Daoy (cell line): ENCODE measurements at places on chromosomes 1 and 21.

DNA sequence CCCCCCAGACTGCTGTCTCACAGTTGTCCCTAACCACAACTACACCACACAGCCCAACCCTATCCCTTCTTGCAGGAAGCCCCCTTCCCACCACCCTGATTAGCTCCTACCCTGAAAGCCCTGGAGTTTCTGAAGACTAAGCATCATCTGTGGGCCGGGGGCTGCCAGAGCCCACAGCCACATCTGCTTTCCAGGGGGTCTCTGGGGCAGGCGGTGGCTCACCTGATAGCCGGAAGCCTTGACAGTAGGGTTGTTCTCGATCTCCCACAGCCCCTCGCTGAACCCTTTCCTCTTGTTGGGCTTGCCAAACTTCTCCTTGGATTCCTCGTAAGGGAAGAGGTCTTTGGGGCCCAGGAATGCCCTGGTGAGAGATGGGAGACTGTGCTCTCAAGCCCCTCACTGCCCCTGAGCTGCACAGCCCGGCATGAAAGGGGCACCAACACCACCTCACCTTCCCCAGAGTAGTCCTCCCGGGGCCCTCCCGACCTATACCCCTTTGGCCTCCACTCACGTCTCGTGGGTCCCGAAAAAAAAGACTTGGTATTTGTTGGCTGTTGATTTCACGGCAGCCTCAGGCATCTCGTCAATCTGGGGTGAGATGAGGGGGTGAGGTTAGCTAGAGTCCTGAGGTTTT lies 4.0 kb upstream of the MRPL24 start:
- DNase-seq: no peak

DNA sequence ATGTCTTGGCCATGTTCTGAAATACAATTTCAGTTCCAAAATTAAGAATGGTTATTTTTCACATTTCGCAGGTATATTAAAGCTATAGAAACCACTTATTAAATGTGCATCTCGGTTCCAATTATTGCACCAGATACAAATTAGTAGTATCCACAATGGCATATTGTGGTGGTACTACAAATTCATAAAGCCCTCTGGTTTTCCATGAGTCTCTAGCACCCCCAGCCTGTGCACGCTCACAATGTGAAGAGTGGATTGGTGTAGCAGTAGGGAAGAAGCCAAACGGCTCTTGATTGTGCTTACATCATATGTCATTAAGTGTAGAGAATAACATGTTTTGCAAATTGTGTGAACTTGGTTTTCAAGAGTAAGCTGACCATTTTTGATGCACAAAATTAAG lies 1.9 kb upstream of the BRINP3 start:
- DNase-seq: no peak

DNA sequence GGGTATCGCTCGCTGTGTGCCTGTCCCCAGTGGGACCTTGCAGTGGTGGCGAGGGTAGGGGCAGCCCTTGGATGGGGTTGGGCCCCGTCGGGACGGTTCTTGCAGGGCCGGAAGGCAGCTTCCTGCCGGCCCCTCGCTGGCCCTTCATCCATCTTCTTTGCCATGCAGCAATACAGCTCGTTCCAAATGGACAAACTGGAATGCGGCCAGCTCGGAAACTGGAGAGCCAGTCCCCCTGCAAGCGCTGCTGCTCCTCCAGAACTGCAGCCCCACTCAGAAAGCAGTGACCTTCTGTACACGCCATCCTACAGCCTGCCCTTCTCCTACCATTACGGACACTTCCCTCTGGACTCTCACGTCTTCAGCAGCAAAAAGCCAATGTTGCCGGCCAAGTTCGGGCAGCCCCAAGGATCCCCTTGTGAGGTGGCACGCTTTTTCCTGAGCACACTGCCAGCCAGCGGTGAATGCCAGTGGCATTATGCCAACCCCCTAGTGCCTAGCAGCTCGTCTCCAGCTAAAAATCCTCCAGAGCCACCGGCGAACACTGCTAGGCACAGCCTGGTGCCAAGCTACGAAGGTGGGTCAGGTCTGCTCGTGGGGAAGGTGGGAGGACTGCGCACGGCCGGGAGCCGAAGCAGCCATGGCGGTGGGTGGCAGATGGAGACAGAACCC lies 45.8 kb downstream of the SIM2 start:
- no peak for DNase-seq

DNA sequence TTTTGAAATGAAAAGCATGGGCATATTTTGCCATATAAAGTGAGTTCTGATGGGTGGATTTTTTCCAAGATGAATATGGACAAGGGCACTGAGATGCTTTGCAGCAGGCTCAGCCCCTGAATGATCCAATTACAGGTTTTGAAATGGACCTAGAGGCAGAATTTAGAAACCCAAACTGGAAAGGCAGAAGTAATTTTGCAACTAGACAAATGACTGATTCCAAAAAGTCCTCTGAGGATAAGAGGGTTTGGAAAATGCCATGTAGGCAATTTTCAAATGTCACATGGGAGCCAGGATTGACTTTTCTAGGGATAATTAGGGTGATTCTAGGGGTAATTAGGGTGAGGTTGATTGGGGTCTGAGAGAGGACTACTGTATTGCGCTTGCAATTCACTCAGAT lies 148.9 kb upstream of the ZNF648 start:
- DNase-seq: no peak

- DNase-seq: no peak
These were observed 7.4 kb downstream of the CSF3R start for GRCh38 chr1:36475341-36475740.

GRCh38 chr1:231558708-231559185 lies 30.3 kb downstream of the TSNAX start:
- no peak for DNase-seq

GRCh38 chr1:6028042-6028850 lies 17.4 kb upstream of the KCNAB2 start:
- peak; percentile 89 for DNase-seq

DNA sequence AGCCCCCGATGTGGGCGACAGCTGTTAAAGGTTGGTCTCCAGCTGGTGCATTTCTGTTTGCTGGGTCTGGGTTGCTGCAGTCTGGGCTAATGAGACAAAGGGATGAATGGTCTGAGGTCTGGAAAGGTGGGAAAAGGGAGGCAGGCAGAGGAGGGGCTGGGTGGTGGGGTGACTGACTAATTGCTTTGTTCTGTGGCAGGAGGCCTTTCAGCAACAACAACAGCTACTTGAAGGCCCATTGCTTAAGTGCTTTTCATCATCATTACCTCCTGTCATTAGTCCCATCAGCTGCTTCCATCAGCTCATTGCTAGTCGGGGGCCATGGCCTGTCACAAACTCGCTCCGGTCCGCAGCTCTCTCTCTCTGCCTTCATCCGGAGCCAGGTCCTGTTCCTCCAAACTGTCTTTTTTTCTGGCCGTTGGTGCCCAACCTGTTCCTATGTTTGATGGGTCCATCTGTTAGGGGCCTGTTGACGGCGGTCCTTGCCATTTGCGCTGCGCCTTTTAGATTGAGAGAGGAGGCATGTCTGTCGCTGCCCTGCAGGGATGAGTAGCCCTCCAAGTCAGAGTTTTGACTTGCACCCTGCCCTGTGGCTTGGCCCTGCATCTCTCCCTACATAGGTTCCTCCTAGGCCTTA lies 105.6 kb upstream of the PLXNA2 start:
- DNase-seq: no peak
